GDM1 (cell line): ENCODE measurements at places on chromosomes 1 and 21.

GRCh38 chr1:9888886-9889285, 21.2 kb downstream of the CTNNBIP1 start:
- no peak for DNase-seq

GRCh38 chr1:204286315-204286714, 72.5 kb upstream of the GOLT1A start:
- no peak for DNase-seq

DNA sequence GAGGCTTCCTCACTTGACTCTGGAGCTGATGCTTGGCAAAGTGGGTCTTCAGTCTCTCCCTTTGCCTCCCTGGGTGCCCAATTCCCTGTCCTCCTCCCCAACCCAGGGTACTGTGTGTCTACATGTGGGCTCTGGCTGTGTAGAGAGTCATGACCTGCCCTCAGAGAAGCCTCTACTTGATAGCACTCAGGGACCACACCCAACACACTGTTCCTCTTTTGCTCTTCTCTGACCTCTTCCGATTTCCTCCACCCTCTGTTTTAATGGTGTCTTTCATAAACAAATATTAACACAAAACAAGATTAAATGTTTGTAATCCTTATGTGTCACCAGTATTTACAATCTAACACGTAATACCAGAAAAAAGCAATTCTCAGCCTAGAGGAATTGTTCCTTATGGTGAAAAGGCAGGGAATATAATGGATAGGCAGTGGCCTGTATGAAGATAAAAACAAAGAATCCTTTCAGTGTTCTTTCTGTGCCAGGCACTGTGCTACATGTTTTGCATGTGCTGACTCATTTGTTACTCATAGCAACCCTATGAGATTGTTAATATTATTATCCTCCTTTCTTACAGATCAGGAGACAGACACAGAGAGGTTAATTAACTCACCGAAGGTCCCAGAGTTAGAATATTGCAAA, 58.2 kb downstream of the HSD3B1 start:
- no peak for DNase-seq

DNA sequence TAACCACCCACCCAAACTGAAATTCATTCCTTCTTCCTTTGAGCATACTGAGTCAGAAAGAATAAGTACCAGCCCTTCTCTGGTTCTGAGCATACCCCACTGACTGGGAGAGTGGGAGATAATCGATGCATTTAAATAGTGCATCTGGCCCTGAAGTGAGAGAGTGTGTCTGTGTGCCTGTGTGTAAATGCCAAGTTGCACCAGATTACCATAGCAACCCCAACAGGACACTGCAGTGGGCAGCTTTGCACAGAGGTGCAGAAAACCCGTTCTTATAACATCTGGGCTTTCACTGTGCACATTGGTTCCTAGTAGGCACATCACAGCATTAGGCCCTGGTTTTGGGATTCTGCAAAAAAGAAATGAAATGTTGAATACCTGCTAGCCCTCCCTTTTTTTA, 2.3 kb downstream of the ASTN1 start:
- DNase-seq = no peak

DNA sequence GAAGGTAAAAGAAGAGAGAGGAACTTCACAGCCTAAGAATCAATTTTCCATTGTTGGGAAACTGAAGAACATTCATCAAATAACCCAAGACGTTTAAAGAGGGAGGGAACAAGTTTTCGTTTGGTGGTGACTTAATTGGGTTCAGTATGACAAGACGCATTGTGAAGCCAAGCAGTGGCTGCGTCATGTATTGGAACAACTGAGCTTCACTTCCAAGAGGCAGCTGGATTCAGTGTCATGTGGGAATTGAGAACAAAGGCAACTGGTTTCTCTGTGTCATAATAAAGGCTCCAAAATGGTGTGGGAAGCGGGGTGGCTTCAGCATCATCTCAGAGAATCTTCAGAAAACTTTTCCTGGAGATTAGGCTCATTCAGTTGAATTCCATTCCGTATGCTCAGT, 29.8 kb upstream of the RC3H1 start:
- no peak for DNase-seq

GRCh38 chr1:178521241-178521640, 8.3 kb downstream of the TEX35 start:
- no peak for DNase-seq
